Stimulated activated CD4-positive, alpha-beta T cell treated with anti-CD3 and anti-CD28 coated beads, TNF-alpha, amount 100 ng/mL, for 1 hour (primary cell): ENCODE measurements at places on chromosomes 6 and 20.

- DNase-seq, result no peak
Measured at GRCh38 chr6:38489951-38490350, 149.8 kb downstream of the BTBD9 start.

- no peak for DNase-seq
Measured at GRCh38 chr20:58570204-58570859, 55.1 kb upstream of the APCDD1L start.

- no peak for DNase-seq
Measured at GRCh38 chr20:1323256-1323655, 5.7 kb downstream of the SDCBP2 start.

- DNase-seq, result no peak
Measured at GRCh38 chr6:75431379-75431778, 62.2 kb downstream of the FILIP1 start.

DNA sequence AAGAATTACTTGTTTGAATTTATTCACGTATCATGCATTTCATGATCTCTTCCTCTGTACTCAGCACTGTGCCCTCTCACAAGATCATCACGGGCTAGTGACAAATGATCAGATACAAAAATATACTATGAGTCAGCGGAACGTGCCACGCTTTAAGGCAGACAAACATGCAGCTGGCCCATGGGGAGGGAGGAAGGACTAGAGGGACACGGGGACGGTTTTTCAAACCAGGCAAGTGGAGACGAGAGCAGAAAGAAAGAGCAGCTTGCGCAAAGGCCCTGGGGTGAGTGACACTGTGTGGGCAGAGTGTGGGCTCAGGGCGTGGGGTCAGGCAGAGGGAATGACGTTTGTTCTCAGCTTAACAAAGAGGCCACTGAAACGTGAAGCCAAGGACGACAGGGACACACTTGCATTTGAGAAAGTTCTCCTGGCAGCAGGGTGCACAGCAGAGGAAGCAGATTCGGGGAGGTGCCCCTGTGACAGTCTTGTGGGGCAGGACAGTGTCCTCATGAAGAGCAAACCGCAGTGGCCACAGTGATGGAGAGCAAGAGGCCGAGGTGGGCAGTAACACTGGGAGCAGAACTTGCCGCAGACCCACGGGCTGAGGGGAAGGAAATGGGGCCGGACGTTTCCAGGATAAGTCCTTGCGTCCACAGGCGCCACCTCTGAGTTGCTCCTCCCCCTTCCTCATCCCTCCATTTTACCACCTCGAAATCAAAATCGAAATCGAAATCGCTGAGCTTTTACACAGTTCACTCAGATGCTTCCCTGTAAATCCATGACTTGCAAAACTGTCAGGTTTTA, 6.9 kb upstream of the RPS6KA2 start:
- no peak for DNase-seq

DNA sequence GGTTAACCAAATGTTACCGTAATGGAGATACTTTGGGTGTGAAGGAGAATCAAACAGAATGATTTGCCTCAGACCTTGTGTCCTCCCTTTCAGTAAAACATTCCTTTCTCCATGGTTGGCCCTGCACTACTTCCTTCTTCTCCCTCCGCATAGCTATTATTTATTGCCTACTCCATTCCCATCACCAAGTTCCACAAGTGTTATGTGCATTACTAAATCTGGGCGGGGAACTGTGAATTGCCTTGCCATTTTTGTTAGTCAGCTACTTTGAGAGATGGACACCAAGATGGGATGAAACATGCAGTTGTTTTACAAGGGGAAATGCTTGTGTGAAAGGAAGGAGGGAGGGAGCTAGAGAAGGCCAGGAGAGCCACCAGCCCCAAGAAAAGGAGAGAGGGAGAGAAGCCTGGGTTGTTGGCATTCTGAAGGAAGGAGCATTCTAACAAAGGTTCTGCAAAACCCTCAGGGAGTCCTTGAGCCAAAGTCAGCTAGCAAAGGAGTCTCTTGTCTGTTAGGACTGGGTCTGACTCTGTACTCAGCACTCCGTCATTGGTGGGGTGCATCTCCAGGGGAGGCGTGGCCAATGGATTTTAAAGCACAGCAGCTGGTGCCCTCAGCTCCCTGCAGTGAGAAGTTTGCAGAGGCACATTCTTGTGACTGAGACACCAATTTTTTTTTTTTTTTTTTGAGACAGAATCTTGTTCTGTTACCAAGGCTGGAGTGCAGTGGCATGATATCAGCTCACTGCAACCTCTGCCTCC, 83.6 kb upstream of the CHD6 start:
- DNase-seq, result no peak

DNA sequence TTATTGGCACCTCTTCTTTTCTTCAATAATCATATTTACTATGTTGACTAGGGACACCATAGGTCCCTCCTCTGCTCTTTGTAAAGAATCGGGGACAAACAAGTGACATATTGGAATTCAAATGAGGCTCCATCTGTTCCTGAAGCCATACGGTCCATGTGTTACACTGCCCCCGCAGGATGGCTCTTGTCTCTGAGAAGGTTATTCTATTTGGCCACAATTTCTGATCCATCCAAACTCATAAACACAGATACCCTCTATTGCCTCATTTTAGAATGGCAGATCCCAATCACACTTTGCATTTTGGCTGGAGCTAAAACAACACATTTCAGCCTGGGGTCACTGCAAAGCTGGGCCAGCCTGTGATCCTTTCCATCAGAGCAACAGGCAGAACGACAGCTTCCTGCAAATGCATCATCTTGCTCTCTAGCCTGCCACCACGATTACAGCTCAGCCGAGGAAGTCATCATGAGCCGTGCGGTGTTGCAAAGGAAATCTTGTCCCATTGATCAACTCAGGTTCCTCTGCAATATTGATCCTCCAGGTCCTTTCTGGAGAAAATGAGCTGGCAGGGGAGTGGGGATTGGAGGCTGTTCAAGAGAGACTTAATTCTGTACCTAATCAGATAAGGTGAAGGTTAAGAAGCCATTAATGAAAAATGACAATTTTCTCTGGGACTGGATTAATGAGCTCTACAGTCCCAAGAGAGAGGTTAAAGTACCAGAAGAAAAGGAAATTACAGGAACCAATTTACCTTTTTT, 73.1 kb downstream of the AGPAT4 start:
- no peak for DNase-seq

- no peak for DNase-seq
Measured at GRCh38 chr6:139230391-139230840, 61.4 kb downstream of the TXLNB start.

GRCh38 chr6:137715589-137716045, 151.4 kb upstream of the TNFAIP3 start:
- no peak for DNase-seq

- no peak for DNase-seq
Measured at GRCh38 chr6:22899426-22899825, 330.1 kb downstream of the HDGFL1 start.

DNA sequence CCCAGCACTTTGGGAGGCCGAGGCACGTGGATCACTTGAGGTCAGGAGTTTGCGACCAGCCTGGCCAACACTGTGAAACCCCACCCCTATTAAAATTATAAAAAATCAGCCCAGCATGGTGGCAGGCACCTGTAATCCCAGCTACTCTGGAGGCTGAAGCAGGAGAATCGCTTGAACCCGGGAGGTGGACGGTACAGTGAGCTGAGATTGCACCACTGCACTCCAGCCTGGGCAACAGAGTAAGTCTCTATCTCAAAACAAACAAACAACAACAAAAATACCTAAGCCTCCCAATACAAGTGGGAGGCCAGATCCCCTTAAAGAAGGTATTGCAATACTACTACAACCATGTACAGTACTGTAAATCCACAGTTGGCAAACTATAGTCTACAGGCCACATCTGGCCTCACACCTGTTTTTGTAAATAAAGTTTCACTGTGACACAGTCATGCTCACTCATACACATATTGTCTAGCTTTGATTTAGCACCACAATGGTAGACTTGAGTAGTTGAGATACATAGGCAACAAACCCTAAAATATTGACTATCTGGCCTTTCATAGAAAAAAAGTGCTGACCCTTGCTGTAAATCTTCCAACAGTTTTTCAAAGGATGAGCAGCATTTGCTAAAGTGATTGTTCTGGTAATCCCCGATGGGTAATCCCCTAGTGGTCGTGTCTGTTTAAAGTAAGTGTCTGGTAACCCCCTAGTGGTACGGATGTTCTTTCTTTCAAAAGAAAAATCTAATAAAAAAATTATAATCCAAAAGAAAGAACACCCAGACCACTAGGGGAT, 202.0 kb downstream of the RNGTT start:
- DNase-seq, result no peak

DNA sequence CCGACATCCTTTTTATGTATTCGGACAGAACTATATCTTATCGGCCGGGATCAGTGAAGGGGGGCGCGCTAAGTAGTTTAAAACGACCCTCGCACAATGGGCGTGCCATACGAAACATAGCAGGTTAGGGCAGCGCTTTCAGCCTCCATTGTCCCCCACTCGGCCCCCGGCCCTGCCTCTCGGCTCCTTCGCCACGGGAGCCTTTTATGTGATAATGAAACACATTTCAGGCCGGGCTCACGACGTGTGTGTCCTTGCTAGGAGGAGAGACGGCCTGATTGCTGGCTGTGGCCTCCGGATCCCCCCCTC, 5.3 kb downstream of the FOXA2 start:
- DNase-seq, result no peak

DNA sequence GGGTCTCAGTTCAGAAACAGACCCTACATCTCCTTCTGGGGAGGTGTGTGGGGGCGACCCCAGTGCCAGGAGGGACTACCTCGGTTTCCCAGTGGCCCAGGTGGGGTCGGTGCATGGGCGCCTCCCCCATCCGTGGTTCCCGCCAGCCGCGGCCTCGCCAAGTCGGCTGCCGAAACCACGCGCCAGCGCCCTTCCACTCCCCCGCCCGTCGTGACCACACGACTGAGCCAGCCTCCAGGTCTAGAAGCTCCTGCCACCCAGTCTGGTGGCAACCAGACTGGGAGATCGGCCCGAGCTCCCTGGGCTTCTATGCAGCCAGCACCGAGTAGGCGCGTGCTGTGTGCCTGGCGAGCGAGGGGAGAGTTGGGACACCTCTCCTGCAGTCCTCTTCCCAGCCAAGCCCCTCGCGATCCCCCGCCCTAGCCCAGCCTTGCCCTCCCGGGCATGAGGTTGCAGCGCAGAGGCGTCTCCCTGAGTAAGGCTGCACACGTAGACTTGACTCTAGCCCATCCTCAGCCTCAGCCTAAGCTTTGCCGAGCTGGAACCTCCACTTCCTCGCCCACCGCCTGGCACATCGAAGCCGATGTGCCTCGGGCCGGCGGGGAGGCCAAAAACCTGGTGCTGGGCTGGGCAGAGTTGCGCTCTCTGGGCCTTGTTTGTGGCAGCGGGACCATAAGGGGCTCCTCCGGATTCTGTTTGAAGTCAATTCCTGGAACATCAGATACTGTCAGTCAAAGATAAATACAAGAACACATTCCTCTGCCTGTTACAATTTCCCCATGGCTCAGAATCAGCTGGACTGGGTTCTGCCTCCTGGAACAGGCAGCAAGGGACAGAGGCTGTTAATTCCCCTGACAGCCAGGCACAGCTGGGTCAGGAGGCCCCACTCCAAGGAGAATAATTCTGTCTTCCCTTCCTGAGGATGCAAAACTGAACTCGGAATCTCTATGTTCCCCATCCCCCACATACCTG, 1.5 kb upstream of the CPNE5 start:
- DNase-seq, result no peak

- no peak for DNase-seq
Measured at GRCh38 chr20:32849577-32849976, 9.1 kb upstream of the EFCAB8 start.

- DNase-seq, result no peak
Measured at GRCh38 chr6:43434001-43434840, 6.9 kb downstream of the ABCC10 start.

DNA sequence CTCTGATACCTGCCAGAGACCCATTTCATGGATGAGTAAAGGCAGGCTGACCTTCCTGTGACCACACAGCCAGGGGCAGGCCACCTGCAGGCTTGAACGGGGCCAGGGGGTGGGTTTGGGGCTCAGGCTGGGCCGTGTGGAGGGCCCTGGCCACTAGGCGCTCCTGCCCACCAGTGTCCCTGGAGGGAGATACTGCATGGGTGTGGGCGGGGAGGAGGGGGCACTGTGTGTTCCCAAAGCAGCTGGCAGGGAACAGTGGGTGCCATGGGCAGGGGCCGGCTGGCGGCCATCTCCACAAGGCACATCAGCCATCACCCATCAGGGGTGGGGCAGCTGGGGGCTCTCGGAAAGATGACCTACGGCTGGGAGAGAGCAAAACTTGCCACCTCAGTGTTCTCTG, 15.4 kb downstream of the SRC start:
- no peak for DNase-seq

DNA sequence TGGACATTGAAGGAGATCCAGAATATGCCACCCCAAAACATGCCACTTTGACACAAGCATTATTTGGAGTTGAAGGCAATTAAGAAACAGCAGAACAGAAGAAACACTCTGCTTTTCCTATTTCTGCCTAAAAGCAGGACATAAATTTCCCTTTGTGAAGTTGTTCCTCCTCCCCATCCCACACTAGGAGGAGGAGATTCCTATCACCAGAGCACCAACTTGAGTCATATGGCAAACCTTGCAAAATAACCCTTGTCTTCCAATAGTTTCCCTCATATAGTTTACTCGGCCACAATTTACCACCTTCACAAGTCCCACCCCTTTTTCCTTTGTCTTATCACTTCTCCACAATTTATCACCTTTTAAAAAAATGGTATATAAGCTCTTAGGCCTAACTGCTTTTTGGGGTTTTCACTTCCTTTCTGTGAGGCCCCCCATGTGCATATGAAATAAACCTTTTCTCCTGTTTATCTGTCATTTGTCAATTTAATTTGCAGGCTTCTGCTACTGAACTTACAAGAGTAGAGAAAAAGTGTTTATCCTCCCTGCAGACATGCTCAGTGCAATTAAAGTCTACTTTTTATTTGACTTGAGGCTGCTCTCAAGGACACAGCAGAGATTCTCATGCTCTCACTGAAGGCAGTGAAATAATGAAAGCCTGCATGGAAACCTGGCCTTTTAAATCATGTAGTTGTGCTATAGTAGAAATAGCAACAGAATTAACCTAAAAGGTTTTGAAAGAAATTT, 2.8 kb upstream of the RAB23 start:
- no peak for DNase-seq

DNA sequence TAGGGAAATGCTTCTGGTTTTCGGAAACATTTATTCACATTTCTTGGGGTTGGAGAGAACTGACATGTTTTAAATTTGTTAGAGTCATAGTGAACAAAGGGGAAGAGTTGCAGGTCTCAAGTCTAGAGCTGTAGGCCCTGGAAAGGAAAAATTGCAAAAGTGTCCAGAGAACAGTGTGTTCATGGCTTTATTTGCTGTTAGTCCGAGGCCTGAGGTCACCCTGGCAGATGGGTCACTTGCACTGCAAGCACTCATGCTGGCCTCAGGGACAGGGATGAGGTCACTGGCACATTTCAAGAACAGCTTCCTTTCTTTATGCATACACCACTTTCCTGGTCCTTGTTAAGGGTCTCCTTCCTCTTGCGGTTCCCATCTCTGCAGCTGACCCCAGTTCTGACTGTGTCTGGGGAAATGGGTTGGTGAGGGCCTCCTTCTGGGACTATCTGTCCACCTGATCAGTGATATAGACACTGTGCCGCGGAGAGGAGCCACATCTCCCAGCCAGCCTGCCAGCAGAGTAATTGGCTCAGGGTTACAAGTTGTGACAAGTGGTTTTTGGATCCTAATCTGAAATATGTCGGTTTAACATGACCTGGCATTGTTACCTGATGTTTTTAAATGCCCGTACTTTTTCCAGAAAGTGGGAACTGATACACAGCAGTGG, 194.0 kb downstream of the EYA4 start:
- DNase-seq, result no peak
